ENCODE measurements at places on chromosomes 13 and 19.

DNA sequence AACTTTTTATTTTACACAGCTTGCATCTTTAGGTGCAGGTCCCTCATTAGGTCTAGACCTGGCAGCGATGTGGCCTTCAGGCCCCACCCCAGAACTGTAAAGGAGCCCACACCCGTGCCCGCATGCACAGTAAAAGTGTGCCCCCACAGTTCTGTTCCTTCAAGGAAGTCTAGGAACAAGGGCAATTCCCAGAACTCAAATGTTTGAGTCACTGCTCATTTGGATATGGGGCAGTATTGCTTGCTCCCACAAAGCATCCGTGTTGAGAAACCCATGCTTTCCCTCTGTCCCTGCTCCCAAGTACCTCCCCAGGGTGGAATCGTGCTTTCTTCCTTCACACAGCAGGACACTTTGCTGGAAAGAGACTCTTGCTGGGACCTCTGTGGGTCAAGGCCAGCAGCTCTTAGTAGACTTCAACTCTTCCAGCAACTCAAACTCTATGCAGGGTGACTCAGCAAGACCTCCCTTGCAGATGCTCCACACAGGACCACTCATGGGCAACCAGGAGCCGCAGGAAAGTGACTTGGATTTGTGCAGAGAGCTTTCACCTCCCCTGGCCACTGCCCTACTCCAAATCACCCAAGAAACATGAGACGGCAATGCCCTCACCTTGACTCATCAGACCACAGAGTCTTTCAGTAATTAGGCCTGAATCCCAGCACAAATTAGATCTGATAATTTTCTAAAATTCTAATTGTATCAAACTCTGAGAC, 12.3 kb downstream of the SLC7A1 start:
- no peak for DNase-seq

- no peak for DNase-seq
Measured at GRCh38 chr13:111245576-111246384, 74.7 kb upstream of the TEX29 start.

DNA sequence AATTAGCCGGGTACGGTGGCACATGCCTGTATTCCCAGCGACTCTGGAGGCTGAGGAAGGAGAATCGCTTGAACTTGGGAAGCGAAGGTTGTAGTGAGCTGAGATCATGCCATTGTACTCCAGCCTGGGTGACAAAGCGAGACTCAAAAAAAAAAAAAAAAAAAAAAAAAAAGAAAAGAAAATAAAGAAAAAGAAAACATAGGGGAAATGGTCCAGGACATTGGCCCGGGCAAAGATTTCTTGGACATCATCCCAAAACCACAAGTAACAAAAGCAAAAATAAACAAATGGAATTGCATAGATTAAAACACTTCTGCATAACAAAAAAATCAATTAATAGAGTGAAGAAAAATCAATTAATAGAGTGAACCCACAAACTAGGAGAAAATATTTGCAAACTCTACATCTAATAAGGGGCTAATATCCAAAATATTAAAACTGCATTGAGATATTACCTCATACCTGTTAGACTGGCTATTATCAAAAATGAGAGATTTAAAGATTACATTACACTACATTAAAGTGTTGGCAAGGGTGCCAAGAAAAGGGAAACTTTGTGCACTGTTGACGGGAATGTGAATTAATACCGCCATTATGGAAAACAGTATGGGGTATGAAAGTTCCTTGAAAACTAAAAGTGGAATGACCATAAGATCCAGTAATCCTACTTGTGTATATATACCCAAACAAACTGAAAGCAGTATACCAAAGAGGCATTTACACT, 18.5 kb upstream of the ABCC4 start:
- no peak for DNase-seq

- DNase-seq: no peak
Measured at GRCh38 chr13:20145521-20145920, 15.3 kb downstream of the GJA3 start.

- no peak for DNase-seq
Measured at GRCh38 chr13:98100481-98100880, 42.4 kb upstream of the FARP1 start.

DNA sequence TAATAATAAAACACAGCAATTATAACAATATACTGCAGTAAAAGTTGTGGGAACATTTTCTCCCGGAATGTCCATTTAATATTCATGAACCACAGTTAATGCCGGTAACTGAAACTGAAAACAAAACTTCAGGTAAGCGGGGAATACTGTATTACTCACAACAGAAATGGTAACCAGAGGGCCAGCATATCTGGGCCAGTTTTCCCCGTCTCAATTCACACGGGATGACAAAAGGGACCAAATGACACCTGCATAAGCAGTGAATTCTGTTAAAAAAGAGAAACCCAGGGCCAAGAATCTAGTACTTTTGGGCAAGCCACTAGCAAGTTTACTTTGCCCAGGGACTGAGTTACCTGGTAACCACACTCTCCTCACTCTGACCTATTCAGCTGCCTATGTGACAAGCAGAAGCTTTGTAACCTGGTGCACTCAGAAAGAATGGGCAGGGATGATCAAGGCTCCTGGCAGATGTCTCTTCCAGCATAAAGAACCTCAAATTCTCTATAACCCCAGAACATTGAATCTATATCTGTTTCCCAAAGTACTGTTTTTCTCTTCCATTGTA, 1171.2 kb downstream of the DIAPH3 start:
- no peak for DNase-seq

DNA sequence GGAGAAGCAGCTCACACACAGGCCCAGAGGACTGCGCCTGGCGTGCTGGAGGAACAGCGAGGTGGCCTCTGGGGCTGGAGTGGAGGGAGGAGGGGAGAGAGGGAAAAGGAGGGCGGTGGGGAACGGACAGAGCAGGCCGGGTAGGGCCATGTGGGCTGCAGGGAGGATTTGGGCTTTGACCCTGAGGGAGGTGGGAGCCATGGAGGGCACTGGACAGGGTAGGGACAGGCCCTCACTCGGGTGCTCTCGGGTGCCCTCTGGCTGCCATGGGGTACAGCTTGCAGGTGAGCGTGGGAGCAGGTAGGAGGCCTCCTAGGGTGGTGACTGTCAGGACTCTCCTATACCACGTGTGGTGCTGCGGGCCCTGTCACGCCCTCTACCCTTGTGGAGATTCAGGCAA, 22.8 kb downstream of the PLIN4 start:
- DNase-seq: no peak
